Activated CD4-positive, CD25-positive, alpha-beta regulatory T cell treated with anti-CD3 and anti-CD28 coated beads, Interleukin-2, amount 50 U/mL, for 24 hours (primary cell): ENCODE measurements at places on chromosomes 2 and 18.
A peak's percentile ranks its signal among the peaks of the same experiment; 100 is the strongest.

DNA sequence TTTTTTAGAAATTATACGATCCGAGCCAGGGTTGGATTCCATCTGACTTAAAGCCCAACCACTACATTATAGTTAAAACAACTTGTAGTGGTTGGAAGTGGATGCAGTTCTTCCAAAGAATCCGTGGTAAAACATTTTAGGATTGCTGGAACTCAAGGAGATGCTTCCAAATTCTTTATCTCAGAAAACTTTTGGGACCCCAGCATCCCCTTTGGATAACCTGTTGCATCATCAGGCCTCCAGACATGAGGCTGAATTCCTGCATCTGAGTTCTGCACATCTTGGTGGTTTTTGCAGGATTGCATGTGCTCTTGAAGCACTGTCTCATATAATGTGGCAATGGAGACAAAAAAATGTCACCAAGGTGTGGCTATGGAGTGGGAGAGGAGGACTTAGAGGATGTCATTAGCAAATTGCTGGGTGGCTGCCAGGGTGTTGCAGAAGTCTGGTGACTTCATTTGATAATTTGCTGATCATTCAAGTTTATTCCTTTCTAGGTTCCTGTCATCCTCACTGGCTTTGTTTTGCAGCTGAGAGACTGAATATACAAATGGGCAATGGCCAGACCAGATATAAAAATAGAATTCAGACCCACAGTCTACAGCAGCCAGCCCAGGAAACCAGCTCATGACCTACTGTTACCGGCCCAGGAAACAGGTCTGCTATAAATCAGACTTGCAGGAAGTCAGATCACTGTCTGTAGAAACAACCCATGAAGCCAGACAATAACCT is 207.7 kb downstream of the BCL2 start:
- ATAC-seq = no peak

GRCh38 chr18:56973487-56973886 is 173.4 kb upstream of the BOD1L2 start:
- no peak for ATAC-seq

DNA sequence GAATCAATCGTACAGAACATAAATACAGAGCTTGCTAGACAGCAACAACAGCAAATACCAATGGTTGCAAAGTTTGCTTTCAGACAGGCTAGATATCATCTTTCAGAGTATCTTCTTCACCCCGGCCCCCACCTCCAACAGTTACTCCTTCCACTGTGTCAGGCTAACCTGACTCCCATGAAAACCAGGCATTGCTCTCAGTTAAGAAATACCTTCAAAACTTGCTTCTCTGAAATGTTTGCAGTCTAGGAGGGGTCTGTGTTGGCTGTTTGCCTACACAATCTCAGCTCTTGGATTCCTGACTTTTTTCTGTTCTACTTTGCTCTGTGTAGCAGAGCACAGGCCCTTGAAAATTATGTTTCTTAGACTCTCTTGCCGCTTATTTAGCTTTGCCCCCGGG is 599.5 kb upstream of the SYT4 start:
- ATAC-seq = no peak

- ATAC-seq = no peak
Observed at GRCh38 chr2:11024259-11024645, 112.5 kb downstream of the KCNF1 start.

DNA sequence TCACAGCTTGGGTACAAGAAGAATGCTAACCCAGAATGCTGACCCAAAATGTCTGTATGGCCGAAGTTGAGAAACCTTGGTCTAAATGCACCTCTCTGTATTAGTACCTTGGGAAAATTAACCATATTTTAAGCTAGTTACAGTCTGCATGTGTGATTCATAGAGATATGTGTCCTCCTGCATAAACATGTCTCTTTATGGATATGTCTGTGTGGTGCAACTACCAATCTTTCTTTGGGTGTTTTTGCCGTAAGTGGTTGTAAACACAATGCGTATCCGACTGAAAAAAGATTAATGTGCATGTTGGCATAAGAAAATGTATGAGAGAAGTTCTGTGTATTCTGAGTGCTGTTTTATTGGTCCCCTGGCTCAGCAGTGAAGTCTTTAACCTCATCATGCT is 54.2 kb upstream of the GAREM2 start:
- no peak for ATAC-seq

- ATAC-seq = peak; percentile 82
Observed at GRCh38 chr18:77062518-77063003, 70.0 kb downstream of the MBP start.

DNA sequence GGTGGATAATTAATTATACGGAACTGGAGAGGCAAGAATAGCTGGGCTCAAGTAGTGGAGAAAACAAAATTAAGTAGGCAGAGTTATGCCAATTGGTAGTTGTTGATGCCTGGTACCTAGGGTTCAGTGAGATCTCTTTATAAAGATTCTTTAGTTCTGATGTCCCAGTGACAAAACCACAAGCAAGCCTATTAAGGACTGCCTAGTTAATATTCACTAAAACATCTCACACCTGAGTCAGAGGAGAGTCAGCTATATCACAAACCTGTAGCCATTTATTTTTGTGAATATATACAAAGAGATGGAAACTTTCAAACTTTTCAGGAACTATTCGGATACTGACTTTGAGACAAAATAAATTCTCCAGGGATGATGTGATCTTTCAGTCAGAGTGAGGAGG is 213.9 kb upstream of the CYP26B1 start:
- ATAC-seq = no peak

- ATAC-seq = no peak
Observed at GRCh38 chr2:220892018-220892634, 680.0 kb downstream of the EPHA4 start.

DNA sequence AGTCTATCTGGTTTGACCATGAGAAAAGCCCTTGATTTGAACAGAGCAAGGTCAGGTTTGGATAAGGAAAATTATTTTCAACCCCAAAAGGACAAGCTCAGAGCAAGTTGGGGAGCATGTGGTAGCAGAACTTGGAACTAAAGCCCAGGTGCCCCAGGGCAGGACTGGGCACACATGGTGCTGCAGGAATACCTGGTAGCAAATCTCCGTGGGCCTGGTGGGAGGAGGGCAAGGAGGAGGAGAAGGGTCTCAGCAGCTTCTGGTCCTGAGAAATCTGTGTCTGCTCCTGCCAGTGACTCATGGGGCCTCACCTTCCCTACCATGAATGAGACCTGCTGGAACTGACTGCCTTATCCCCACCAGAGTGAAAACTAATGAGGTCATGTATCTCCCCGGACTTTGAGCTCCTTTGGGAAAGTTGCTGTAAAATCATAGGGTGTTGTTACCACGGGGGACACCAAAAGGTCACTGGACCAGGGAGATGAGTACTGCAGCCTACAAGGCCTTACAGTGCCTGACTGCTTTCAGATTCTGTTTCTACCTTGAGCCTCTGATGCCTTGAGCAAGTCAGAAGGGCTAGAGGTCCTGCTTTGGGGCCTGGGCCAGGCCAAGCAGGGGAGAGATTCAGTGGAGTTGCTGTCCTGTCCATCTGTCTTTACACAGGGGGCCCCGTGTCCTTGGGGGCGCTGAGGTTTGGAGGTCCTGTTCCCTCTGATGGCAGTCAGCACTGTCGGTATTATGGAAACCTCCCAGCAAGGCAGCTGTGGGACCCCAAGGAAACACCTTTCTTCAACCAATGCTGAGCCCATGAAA is 304.0 kb downstream of the MYCN start:
- no peak for ATAC-seq
